ENCODE measurements at places on chromosomes 2 and 18.

GRCh38 chr2:215507136-215507535 is 71.3 kb upstream of the FN1 start:
- DNase-seq: no peak

DNA sequence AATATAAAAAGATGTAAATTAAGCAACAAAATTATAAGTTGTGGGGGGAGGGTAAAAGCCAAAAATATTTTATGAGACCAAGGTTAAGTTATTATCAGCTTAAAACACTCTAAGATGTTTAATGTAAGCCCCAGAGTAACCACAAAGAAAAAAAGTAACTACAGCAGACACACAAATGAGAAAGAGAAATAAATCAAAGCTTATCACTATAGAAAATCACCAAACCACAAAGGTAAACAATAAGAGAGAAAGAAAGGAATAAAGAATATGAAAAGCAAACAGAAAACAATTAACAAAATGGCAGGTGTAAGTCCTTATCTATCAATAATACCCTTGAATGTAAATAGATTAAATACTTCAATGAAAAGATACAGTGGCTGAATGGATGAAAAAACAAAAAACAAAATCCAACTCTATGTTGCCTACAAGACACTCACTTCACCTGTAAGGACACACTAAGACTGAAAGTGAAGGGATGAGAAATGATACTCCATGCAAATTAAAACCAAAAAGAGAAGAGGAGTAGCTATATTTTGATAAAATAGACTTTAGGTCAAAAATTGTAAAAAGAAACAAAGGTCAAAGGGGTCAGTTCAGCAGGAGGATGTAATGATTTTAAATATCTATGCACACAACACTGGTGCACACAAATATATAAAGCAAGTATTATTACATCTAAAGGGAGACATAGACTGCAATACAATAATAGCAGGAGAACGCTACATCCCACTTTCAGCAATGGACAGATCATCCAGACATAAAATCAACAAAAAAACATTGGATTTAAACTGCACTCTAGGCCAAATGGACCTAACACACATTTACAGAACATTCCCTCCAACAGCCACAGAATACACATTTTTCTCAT is 80.7 kb downstream of the PTPN2 start:
- DNase-seq: no peak

DNA sequence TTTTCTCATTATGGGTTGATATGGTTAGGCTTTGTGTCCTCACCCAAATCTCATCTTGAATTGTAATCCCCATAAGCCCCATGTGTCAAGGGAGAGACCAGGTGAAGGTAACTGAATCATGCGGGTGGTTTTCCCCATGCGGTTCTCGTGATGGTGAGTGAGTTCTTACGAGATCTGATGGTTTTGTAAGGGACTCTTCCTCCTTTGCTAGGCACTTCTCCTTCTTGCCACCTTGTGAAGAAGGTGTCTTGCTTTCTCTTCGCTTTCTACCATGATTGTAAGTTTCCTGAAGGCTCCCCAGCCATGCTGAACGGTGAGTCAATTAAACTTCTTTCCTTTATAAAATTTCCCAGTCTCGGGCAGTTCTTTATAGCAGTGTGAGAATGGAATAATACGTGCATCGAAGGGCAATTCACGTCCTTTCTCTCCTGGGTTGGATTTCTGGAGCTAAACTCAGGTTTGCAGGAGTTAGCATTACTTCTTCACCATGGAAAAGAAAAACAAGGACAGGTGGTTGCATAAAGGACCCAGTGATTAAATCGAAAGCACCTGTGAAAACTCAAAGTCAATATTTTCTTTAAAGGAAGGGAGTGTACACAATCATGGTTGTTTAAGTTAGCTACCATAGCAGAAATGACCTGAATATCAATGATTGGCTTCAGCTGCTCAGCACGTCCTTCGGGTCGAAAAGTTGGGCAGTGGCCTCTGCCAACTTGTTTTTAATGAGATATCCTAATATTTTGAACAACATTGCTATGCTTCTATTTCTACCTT is 54.1 kb downstream of the CDC42EP3 start:
- DNase-seq: no peak

DNA sequence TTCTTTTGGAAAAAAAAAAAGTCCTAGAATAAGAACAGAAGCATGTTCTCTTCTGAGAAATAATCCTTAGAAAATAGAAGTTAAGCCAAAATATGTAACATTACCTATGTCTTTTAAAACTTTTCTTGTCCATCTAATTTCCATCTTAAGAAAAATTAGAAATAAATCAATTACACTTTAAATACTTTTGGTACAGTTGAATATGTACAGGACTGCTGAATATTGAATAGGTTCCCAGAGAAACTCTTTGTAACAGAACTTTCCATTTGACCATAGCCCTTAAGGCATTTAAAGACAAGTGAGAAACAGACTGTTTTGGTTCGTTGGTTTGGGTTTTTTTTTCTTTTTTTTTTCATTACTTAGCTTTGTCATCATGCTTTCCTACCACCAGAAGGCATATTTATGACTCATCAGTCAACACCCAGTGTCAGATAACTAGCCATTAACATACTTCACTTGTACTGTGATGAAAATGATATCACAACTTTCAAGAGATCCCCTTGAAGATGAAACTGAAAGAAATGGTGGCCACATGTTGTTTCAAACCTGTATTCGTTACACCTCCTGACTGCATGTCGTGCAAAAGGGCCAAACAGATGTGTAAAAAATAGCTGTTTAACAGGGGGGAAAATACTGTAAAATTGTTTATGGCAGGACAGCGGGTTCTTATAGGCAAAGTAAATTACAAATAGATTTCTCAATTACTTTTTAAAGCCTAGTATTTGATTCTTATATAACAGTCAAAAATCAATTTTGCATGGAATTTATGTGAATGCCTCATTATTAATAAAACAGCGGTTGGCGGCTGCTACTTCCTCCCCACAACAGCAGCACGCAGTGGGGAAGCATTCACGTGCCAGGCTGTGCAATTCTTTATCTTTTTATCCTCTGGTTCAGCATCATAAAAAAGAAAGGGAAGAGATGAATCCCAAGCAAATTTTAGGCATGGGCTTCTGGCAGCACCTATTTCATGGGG is 280.7 kb upstream of the HNRNPA3 start:
- no peak for DNase-seq

- no peak for DNase-seq
Observed at GRCh38 chr2:169590804-169591203, 6.7 kb downstream of the PPIG start.
